ENCODE measurements at places on chromosomes 16 and 17. TPM values are rescaled to one million over a fixed set of nuclear protein-coding genes. Genes with fewer than 3 reads are reported as not detected.

- H3K27me3 ChIP-seq: no peaks in the 10 kb centered on the region
- no peak overlapping the region for H3K27ac ChIP-seq
- no peak for DNase-seq
These were observed 55.7 kb downstream of the TOX3 start for GRCh38 chr16:52491216-52491615.

- H3K4me1 ChIP-seq: no peaks in the 10 kb centered on the region
- no peak for DNase-seq
- H3K27me3 ChIP-seq: no peaks in the 10 kb centered on the region
- H3K36me3 ChIP-seq: no peaks in the 10 kb centered on the region
- no peak overlapping the region for H3K27ac ChIP-seq
- no peak overlapping the region for H3K4me3 ChIP-seq
These were observed 69.4 kb upstream of the LHX1 start for GRCh38 chr17:36867716-36868341.

SLFN12L gene
- total RNA-seq: 1.6 TPM

DNA sequence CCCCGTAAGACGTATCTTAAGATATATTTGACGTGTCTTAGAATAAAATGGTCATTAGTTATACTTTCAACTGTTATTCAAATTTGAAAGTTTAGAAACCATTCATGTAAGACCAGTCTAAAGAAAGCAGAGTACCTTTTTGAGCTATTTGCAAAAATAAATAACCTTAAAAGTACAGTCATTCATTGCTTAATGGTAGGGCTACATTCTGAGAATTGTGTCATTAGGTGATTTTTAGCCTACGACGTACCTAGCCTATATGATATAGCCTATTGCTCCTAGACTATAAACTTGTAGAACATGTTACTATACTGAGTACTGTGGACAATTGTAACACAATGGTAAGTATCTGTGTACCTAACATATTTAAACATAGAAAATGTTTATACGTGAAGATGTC is 139.2 kb downstream of the PHKB start:
- H3K27ac ChIP-seq: no peak overlapping the region
- no peak for DNase-seq
- H3K4me3 ChIP-seq: no peak overlapping the region
- H3K4me1 ChIP-seq: no peaks in the 10 kb centered on the region
- H3K27me3 ChIP-seq: no peaks in the 10 kb centered on the region
- H3K36me3 ChIP-seq: no peaks in the 10 kb centered on the region

- peaks cover 16% of the 10 kb centered on the region for H3K4me1 ChIP-seq
- no peak overlapping the region for H3K27ac ChIP-seq
- no peaks in the 10 kb centered on the region for H3K36me3 ChIP-seq
- no peaks in the 10 kb centered on the region for H3K27me3 ChIP-seq
- no peak overlapping the region for H3K4me3 ChIP-seq
These were observed 77.5 kb downstream of the RPGRIP1L start for GRCh38 chr16:53626161-53626560.

DNA sequence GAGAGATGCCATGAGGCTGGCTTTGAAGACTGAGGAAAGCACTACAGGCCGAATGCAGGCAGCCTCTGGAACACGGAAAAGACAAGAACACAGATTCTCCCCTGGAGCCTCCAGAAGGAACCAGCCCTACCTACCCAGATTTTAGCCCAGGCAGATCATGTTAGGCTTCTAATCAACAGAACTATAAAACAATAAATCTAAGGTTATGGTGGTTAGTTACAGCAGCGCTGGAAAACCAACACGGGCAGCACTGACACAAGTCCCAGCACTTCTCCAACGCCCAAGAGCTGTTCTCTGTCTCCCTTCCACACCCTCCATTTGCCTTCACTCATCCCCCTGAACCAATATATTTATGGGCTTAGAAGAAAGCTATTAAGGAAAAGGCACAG is 7.5 kb downstream of the ANKRD11 start:
- H3K4me1 ChIP-seq: peaks cover 81% of the 10 kb centered on the region
- no peak overlapping the region for H3K27ac ChIP-seq
- DNase-seq: no peak
- H3K36me3 ChIP-seq: no peaks in the 10 kb centered on the region
- H3K4me3 ChIP-seq: no peak overlapping the region

All from body of pancreas (tissue), 4 donors.